Left hindlimb (tissue), 1 donor: ENCODE measurements at places on chromosomes 4 and X.
A peak's percentile ranks its signal among the peaks of the same experiment; 100 is the strongest.

GRCh38 chr4:42282081-42282901 lies 115.0 kb upstream of the SHISA3 start:
- DNase-seq = peak; percentile 50

DNA sequence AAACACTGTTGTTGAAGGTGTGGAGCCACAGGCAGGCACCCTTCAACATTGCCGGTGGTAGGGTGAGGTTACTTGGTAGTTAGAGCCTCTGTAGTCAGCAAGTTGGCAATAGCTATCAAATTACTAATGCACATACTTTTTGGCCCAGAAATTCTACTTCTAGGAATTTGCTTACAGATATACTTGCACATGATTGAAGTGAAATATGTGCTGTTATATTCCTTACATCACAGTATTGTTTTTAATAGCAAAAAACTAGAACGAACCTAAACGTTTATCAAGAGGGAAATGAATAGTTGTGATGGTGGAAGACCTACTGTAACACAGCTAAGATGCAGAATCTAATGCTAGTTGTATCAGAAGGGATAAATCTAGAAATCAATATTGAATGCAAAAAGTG lies 7.7 kb upstream of the PJA1 start:
- DNase-seq = no peak

GRCh38 chrX:110397339-110397738 lies 38.7 kb downstream of the RTL9 start:
- DNase-seq = no peak

DNA sequence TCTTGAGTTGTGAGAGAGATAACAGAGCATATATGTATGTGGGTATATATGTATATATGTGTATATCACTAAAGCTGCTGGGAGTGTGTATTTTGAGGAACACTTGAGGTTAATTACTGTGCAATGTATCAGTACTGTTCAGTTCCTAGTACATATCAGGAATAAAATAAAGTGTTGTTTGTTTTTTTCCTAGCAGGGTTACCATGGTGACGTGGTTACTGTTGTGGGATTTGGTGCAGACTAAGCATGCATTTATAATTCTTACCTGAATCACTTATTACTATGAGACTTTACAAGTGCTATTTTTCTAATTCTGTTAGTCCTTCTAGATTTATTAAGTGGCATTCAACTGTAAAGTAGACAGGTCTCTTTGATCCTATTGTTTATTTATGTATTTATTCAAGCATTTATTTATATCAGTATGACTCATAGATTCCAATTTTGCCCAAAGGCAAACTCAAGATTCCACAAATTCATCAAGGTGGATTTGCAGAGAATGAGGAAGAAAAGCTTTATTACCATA lies 26.9 kb upstream of the BEX4 start:
- no peak for DNase-seq

GRCh38 chrX:79065696-79066095 lies 78.8 kb upstream of the GPR174 start:
- no peak for DNase-seq

DNA sequence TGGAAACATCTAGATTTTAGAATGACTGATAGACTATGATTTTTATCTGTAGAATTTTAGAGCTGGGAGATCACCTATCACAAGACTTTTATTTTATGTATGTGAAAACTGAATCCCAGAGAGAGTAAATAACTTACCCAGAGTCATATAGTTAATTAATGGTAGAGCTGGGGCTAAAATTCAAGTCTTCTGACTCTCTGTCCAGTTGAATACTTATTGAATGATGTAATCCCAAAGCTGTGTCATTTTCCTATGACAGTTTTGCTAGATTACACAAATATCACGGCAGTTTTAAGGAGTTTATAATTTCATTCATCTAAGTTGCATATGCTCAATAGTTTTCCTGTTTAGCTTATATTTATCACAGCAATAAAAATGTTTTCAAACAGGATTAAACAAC lies 6.7 kb downstream of the NRK start:
- DNase-seq = no peak
